Fibroblast of upper back skin (primary cell): ENCODE measurements at places on chromosomes 4 and X.

DNA sequence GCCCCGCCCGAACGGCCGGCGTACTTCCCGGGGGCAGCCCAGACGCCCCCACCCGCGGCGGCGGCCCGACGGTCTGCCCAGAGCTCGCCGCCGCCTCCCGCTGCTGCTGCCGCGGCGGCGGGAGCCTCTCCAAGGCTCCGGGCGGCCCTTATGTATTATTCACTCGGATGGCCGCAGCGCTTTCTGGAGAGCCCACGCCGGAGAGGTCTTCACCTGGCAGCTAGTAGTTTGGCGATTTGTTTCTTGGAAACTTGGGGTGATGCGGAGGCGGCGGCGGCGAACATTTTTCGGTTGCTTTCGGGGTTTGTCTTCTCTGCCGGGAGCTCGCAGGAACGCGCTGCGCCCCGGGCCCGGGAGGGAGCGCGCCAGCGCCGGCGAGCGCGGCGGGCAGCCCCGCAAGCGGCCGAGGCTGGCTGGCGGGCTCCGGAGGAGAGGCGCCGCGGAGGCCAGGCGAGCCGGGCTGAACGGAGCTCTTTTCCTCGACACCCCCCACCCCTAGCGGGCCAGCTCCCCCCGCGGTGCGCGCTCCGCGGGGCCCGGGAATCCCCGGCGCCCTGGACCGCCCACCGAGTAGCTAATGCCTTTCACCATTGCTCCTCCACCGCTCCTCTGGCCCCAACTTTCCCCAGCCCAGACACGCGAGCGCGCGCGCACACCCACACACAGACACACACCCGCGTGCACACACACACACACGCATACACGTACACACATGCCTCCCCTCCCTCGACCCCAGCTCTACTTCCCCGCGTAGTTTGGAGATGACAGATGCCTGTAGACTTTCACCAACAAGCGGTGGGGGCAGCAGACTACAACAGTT, 113.5 kb downstream of the DHX15 start:
- DNase-seq: peak; percentile 36

DNA sequence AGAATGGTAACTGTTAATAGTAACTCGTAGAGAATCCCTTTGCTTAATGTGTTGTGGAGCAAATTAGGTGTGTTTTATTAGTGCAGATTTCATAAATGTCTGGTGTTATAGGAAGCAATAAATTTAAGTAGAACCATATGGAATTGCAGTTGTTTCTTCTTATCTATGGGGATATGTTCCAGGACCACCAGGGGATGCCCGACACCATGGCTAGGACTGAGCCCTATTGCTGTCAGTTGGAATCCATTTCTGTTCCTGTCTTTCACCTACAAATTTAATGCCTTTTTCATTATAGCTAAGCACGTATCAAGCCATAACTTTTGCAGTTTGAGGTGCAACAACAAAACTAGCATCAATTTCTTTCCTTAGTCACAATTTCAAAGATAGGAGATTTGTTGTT, 72.5 kb downstream of the DDIT4L start:
- DNase-seq: peak; percentile 27

GRCh38 chr4:90889171-90889570, 762.0 kb downstream of the CCSER1 start:
- DNase-seq: no peak

DNA sequence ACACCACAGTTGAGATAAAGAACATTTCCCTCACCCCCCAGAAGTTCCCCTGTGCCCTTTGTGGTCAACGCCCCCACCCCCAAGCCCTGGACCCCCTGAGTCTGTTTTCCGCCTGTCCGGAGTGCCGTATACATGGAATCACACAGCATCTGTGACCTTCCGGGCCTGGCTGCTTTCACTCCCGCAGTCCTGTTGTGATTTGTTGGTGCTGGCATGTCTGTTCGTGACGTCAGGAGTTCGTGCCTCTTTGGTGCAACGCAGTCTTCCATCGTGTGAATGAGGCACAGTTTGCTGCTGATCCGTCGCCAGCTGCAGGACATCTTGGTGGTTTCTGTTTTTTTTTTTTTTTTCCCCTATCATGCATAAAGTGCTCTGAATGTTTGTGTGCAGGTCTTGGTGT, 62.1 kb downstream of the PSAPL1 start:
- no peak for DNase-seq

DNA sequence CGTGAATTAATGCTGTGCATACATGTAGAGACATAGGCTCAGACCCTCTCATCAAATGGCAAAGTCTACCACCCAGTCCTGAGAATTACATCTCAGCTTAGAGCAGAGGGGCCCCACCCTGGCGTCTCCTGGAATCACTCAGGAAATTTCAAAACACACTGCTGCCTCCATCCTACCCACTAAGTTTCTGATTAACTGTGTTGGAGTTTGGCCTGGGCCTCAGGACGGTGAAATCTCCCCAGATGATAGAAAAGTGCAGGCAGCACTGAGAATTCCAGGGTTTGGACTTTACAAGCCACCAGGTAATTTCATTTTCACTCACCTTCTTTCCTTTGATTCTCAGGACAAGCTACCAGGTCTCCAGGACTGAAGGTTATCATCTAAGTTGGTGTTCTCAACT, 3.3 kb upstream of the FAM9C start:
- DNase-seq: no peak

DNA sequence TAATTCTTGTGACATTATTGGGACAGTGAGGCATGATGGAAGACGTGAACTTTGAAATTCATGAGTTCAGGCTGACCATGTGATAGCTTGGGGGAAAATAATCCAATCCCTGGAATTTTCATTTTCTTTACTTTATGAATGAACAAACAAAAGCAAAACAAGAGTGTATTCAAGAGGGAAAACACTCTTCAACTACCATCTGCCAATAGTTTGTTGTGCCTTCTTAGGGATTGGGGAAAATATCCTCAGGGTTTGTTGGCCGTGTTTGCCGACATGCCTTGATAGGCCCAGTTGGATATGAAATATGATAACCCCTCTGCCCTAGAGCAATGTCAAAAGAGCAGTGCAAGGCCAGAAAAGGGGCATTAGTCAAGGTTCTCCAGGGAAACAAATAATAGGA, 80.8 kb upstream of the CLNK start:
- DNase-seq: no peak

- DNase-seq: no peak
These were observed 84.7 kb downstream of the RASL11B start for GRCh38 chr4:52946855-52947254.

DNA sequence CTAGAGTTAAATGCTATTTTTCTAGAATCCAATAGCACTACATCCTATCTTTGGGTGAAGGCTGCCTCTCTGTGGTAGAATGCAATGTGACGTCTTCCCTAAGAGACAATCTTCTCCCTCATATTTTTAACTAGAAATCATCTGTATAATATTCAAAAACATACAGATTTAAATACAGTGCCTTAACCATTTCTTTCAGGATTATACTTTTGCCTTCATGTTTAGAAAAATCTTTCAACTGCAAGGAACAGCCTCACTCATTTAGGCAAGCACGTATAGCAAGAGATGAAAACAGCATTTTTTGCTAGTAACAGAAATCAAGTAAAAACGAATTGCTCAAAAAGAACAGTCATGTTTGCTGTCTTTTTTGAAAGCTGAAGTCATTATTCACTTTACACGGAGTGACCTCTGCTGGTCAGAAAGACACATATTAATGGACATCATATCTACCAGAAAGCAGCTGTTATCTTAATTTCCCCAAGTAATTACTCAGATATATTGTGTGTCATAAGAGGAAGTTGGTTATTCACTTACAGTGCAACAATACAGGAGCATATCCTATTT, 422.3 kb downstream of the STPG2 start:
- DNase-seq: peak; percentile 18

DNA sequence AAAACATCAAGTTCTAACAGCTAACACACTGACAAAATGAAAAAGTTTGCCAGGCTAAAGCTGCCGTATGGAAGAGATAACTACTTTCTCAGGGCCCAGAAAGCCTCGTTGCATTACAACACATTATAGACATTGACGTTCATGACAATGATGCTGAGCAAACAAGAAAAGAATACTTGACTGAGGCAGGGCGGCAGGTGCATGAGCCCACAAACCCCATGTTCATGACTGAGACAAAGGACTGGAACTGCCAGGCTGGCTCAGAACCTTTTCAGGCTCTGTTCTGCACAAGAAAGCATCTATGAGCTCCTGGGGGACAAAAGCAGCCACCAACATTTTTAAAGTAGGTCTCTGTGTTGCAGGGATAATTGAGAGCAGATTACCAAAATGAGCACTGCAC, 13.6 kb downstream of the TLR6 start:
- no peak for DNase-seq

DNA sequence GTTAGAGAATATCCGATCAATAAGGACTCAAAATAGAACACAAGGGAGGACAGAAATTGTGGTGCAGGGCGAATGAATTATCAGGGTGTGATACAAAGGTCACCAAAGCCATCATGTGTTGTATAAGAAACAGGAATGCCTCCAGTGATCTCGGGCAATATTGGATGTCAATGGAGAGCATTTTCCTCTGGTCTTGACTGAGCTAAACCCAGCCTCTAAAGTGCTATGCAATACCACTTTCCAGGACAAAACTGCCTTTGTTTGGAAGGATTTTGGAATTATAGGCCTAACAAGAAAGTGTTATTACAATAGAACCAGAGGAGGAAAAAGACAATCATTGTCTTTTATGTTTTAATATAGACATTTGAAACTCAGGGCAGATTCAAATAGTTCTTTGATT, 281.7 kb downstream of the CHM start:
- DNase-seq: no peak

DNA sequence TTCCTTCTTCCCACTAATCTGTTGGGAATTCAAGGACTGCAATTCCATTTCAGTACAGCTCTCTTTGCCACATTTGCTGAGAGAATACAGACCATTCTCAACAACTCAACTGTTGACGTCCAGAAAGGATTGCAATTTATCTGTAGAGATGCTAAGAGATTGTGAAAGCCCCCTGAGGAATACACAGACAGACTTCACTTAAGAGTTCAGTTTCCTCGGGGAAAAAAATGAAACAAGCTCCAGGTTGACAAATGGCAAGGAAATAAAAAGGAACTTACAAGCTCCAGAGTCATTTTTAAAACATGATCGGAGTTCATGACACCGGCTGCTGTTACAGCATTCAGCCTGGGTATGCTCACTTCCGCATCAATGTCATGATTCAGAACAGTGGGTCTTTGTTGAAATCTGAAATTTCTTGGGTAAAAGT, 13.8 kb downstream of the TLR10 start:
- peak; percentile 64 for DNase-seq

DNA sequence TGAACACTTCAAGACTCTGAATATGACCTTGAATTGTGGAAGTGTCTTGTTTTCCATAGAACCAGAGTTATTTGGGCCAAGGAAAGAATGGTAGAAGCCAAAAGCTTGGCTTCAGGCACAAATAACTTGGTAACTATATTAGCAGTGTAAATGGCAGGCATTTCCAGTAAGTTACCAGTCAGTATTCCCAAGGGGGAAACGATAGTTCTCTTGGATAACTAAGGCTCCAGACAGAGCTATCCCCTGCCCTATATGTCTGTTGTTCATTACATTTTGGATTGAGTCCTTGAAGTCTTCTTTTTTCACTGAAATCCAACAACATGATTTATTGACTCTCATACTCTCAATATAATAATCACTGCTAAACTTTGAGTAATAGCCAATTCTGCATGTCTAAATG, 364.1 kb downstream of the MAGEB5 start:
- DNase-seq: peak; percentile 70

GRCh38 chr4:3655485-3655884, 110.7 kb upstream of the ADRA2C start:
- no peak for DNase-seq

GRCh38 chr4:177376024-177376423, 66.2 kb downstream of the AGA start:
- DNase-seq: no peak

- no peak for DNase-seq
These were observed 146.0 kb downstream of the PJA1 start for GRCh38 chrX:69019073-69019890.

DNA sequence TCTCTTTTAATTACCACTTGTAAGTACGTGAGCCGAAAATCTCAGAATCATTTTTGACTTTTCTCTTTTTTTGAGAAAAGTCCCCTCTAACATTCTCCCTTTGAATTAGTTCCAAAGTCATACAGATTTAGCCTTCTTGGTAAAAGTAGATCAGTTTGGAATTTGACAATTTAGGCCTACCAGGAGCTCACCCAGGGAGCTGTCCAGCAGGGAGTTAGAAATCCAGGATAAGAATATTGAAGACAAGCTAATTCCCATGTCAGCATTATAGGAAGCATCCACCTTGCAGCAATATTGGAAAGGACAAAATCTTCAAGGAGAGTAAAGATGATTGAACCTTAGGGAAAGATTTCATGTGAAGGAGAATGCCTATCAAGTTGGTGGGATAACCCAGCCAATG, 352.2 kb upstream of the CPEB2 start:
- DNase-seq: peak; percentile 1

GRCh38 chr4:2583092-2583491, 46.6 kb downstream of the FAM193A start:
- DNase-seq: no peak

GRCh38 chr4:38069271-38069760, 109.1 kb downstream of the PTTG2 start:
- peak; percentile 57 for DNase-seq

- DNase-seq: no peak
These were observed 82.6 kb downstream of the HADH start for GRCh38 chr4:108072300-108072699.

- DNase-seq: peak; percentile 1
These were observed 152.2 kb downstream of the GRID2 start for GRCh38 chr4:92455951-92456350.

DNA sequence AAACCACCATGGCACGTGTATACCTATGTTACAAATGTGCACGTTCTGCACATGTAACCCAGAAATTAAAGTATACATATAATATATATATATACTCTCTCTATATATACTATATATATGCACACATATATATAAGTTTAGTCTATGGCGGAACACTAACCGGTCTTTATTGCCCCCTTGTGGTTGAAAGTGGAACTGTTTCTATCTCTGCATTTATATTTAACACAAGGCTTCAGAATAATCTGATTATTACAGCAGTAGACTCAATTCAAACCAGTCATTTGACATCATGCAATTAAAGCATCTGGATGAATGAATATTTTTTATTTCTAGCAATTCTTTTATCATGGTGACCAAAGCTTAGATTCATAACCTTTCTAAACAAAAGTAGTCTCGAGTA, 14.6 kb downstream of the RAB9B start:
- peak; percentile 44 for DNase-seq

DNA sequence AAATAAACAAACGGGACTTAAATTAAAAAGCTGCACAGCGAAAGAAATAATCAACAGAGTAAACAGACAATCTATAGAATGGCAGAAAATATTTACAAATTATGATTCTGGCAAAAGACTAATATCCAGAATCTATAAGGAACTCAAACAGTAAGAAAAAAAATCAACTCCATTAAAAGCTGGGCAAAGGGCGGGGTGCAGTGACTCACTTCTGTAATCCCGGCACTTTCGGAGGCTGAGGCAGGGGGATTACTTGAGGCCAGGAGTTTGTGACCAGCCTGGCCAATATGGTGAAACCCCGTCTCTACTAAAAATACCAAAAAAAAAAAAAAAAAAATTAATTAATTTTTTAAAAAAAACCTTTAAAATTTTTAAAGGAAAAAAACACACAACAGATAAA, 109.0 kb downstream of the ATP11C start:
- no peak for DNase-seq
